ENCODE measurements at places on chromosomes 7 and 10. TPM values are rescaled to one million over a fixed set of nuclear protein-coding genes. Genes with fewer than 3 reads are reported as not detected.

MALRD1 gene
- 0.17 TPM for total RNA-seq

TECTB gene
- total RNA-seq: not detected

PTPN20 gene
- 0.45 TPM for total RNA-seq

PLEKHS1 gene
- not detected for total RNA-seq

SOSTDC1 gene
- total RNA-seq: 0.15 TPM

CXCL12 gene
- 10.1 TPM for total RNA-seq

ZC3HAV1L gene
- total RNA-seq: 3.9 TPM

LIPN gene
- total RNA-seq: not detected

DNTT gene
- total RNA-seq: not detected
